ENCODE measurements at places on chromosomes 2 and 18.
A peak's percentile ranks its signal among the peaks of the same experiment; 100 is the strongest.

GRCh38 chr2:34806396-34806795 is 1207.3 kb upstream of the FAM98A start:
- no peak for DNase-seq

GRCh38 chr2:202149155-202149762 is 76.2 kb downstream of the KIAA2012 start:
- DNase-seq: no peak

GRCh38 chr2:72113847-72114692 is 33.6 kb downstream of the CYP26B1 start:
- DNase-seq: no peak

DNA sequence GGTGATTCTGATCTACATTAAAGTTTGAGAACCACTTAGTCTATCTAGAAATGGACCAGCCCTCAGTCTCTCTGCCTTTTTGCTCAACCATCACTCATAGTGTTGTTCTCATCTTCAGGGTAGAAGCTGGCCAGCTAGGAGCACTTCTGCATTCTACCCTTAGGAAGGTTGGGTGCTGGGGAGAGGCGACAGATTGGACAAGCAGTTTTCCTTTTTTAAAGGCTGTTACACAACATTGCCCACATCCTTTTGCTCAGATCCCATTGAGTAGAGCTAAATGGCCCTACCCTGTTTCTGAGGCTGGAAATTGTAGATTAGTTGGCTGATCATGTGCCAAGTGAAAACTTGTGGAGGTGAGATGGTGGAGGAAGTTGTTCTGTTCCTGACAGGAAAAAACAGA is 35.6 kb downstream of the OSBPL6 start:
- DNase-seq: no peak

GRCh38 chr2:98637401-98638147 is 29.2 kb downstream of the UNC50 start:
- DNase-seq: no peak

DNA sequence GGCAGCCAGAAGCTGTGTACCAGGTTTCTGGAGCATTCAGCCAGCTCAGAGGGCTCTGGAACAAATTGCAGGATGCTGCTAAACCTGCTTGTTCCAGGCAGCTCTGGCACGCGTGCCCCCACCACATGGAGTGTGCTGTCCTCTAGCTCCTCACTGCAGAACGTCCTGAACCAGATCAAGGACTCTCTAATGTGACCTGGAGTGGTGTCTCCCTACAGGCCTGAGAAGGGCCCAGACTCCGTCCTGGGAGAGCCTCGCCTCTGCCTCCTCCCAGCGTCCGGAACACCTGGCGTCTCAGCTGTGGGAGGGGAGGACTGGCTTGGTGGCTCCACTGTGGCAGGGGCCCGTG is 115.6 kb upstream of the GPC1 start:
- no peak for DNase-seq

- peak; percentile 59 for DNase-seq
These were observed at the start of gene LYPD1 for GRCh38 chr2:132669908-132670495. TSS of gene LYPD1 (minus strand) at chr2:132670205. CDS start at chr2:132669932, 273 bp downstream.

GRCh38 chr18:51391731-51392130 is 194.2 kb upstream of the MEX3C start:
- no peak for DNase-seq

- DNase-seq: peak; percentile 86
These were observed 7.7 kb upstream of the DNMT3A start for GRCh38 chr2:25349397-25349796.

DNA sequence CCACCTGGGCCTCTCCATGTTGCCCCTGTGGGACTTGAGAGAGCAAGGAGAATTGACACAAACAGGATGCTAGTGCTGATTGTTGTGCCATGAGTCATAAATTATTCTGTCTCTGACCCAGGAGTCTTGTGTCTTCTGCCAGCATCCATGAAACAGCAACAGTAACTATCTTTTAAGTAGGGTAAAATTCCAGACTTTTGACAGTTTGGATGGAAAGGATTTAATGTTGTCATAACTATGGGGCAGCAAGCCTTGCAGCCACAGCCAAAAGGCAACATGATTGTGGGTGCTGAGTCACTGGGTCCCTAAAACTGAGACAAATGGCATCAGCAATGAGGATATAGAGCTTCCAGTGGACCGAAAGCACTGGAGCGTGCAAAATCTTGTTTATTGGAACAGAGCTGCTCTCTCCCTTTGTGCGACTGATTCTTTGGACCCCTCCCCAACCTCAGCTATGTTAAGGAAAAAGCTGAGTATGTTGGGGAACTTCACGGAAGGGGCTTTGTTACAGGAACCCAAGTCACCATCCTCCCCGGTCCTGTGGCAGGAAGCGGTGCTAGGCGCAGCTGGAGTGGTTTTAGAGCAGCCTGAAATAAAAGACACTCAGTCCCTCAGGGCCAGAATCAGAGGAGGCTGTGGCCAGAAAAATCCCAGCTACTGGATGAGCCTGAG is 9.6 kb upstream of the ITPRIPL1 start:
- peak; percentile 87 for DNase-seq

GRCh38 chr18:64245126-64245861 is 96.4 kb upstream of the LINC00305 start:
- DNase-seq: no peak

DNA sequence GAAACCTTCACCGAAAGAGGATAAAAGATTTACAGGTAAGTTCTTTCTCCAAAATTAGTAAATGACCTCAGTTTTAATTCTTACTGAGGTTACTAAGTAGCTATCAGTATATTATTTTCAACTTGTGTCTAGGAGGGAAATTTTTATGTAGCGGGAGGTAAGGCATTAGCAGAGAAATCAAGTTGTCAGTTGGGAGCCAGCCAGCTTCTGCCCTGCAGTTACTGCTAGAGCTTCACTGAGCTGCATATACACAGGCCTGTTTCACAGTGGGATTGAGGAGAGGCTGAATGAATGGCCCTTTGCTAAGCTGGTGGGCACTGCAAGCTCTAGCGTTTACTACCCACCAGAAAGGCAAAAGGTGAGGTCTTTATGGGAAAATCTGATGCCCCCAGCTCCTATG is 105.7 kb downstream of the ACAA2 start:
- DNase-seq: no peak

DNA sequence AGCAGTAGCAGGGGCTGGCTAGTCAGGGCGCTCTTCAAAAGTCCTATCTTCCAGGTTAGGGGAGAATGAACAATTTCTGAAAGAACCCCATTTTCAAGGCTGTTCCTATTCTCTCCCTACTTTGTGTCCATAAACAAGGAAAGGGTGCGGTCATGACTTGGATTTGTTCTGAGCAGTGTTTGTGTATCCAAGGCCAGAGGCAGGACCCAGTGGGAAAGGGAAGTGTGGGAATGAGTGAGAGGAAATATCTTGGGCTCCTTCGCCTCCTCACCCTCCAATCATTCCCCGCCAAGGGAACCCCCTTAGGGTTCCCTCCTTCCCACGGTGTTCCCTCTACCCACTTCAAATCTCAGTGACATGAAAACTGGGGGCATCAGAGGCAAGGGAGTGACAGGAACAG is 25.5 kb upstream of the SPTBN1 start:
- no peak for DNase-seq

- no peak for DNase-seq
These were observed 37.8 kb upstream of the RTTN start for GRCh38 chr18:70243131-70243929.

GRCh38 chr18:45482286-45482685 is 133.0 kb upstream of the SLC14A2 start:
- DNase-seq: no peak

DNA sequence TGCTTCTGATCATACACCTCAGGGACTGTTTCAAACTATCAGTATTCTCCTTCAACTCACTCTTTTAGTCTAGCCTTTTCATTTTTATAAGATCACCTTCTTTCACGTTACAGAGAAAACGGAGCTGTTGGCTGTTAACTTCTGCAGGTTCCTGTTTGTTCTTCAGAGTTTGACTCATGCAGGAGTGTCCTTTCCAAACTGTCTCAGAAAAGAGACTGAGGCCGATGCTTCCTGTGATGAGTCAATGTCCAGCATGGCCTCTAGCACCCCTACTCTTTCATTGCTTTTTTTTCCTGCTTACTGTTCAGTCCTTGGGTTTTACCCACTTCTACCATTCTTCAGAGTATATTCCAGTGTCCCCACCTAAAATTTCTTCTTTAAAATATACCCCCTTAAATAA is 240.8 kb upstream of the RGPD4 start:
- DNase-seq: peak; percentile 84

- DNase-seq: no peak
These were observed 296.9 kb upstream of the RND3 start for GRCh38 chr2:150784389-150784788.

GRCh38 chr18:44537526-44537925 is 143.2 kb upstream of the SETBP1 start:
- peak; percentile 67 for DNase-seq

GRCh38 chr2:71173096-71173495 is 42.7 kb downstream of the MPHOSPH10 start:
- DNase-seq: no peak

DNA sequence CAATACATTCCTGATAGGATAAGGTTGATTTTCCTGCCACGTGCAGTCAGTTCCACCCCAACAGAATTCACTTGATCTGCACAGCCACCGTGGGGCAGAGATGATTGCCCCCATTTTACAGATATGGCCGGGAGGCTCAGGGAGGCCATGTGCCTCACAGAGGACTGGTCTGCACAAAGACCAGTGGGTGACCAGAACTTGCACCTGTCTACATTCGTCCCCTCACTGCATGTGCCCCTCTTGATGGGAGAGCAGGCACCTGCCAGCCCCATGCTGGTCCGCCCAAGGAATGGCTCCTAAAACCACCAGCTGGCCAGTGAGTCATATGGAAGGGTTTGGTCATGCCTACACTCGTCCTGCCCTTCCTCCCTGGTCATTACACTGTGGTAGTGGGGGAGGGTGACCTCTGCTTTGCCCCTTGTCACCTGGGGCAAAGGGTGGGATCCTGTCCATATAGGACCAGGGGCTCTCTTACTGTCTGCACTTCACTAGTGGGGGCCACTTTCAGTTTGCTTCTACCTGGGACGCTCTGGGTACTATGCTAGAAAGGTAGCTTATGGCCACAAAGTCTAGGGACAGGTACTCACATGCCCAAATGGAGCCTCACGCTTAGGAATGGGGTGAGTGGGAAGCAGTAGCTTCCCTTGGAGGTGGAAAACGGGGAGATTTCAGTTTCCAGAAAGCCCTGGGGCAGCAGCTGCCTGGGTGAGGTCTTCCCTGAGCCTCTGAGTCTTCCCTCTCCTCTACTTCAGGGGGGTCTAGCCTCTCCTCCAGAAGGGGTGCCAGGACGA is 14.7 kb downstream of the RRM2 start:
- peak; percentile 38 for DNase-seq

GRCh38 chr2:187174582-187174981 is 273.5 kb downstream of the CALCRL start:
- peak; percentile 17 for DNase-seq

- no peak for DNase-seq
These were observed 105.9 kb upstream of the SNTG2 start for GRCh38 chr2:844715-845114.

DNA sequence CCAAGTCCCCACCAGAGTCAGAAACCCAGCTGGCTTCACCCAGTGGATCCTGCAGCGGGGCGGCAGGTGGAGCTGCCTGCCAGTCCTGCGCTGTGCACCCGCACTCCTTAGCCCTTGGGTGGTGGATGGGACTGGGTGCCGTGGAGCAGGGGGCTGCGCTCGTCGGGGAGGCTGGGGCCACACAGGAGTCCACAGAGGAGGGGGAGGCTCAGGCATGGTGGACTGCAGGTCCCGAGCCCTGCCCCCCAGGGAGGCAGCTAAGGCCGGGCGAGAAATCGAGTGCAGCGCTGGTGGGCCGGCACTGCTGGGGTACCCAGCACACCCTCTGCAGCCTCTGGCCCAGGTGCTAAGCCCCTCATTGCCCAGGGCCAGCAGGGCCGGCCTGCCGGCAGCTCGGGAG is 144.6 kb upstream of the MGAT5 start:
- no peak for DNase-seq

DNA sequence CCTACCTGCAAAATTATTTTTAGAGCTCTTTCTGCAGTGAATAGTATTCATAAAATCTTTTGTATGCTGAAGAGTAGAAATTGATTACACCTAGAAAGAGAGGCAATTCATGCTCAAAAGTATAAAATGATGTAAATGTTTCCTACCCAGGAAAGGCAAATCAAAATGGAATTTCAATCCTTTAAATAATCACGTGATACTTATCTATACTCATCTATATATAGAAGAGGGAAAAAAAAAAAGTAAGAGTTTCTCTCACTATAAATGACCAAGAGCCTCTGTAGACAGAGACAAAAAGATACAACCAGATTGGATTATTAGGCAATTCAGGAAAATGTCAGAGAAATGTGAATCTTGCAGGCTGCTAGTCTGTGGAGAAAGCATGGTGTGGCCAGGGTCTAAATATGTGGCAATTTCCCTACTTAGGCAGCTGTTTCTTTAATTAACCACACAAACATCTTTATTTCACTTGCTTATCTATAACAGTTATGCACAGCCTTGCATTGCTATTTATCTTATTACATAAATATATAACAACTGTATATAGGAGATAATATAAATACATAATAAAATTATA is 39.5 kb downstream of the METTL8 start:
- no peak for DNase-seq

- DNase-seq: peak; percentile 72
These were observed 30.6 kb upstream of the TMBIM1 start for GRCh38 chr2:218322768-218323525.

DNA sequence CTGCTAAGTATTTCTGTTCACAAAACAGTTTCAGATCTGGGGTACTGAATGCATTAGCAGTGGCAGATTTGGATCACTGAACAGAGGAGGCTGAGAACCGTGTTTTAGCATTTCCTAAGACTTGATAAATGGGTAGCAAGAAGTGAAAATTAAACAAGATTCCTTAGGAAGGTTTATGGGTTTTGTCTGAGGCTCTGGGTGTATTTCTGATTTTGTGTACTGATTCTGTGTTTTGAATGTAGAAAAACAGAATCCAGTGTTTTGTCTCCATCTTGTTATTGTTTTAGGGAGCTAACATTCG is 1.4 kb downstream of the FAM117B start:
- DNase-seq: no peak

DNA sequence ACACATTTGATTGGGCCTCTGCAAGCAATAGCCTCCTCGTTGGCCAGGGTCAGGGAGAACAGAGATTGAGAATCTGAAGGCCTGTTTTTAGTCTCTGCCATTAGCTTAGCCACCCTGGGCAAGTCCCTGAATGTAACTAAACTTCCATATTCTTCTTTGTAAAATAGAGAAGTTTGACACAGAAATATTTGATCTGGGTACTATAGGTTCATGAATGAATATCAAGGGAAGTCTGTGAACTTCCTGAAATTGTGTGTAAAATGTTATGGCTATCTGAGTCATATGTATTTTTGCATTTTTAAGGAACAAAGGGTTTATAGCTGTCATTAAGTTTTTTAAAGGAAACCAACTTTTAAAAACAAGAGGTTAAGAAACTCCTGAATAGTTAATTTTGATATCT is 23.2 kb downstream of the RND3 start:
- no peak for DNase-seq

DNA sequence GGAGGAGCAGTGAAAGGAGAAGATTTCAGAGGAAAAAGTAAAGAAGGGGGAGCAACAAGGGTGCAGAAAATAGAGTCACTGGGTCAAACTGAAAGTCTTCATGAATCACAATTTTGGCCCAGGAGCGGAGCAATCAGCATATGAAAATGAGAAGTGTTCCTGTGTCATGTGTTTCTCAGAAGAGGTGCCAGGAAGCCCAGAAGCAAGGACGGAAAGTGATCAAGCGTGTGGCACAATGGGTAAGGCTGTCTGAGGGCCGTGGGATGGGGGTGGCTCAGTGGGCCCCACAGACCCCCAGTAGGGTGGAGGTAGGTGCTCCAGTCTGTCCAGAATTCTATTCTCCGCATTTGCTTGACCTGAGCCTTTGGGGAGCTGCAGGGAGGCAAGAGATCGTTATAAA is 44.2 kb downstream of the SP140 start:
- DNase-seq: no peak

GRCh38 chr2:6578416-6578815 is 287.3 kb downstream of the CMPK2 start:
- DNase-seq: no peak

All from ELR (cell line).